ENCODE measurements at places on chromosomes 6 and 20.

DNA sequence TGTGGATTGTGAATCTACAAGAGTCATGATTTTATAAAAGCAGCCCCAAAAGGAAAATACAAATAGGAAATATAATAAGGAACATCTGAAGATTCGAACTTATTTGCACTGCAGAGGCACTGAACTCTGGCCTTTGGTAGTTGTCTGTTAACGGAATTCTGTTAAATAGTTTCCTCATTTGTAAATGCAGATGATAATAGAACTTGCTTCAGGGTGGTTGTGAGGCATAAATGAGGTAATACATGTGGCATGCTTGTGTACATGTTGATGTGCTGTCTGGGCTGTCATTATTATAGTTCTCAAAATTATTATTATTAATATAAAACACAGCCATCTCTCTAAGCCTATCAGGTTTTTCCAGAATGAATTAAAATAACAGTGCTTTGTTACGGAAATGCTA lies 302.0 kb downstream of the NRN1 start:
- no peak for DNase-seq

DNA sequence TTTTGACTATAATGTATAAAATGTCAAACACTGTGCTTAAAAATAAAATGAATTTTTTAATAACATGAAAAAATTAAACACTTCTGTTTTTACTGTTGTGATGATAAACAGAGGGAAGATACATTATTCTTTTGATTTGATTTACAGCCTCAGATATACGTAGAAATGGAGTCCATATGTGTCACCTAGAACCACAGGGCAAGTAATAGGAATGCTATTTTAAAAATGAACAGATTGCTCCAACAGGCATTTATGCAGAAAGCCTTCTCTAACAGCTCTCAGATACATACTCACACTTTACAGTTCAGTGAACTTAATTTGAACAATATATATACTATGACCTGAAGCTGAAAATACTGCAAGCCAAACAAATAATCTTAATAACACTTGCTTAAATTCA lies 1551.0 kb downstream of the GRIK2 start:
- no peak for DNase-seq

- DNase-seq: no peak
Measured at GRCh38 chr6:138432063-138432356, 28.0 kb downstream of the HEBP2 start.

- DNase-seq: no peak
Measured at GRCh38 chr6:110529907-110530306, 53.5 kb upstream of the SLC22A16 start.

DNA sequence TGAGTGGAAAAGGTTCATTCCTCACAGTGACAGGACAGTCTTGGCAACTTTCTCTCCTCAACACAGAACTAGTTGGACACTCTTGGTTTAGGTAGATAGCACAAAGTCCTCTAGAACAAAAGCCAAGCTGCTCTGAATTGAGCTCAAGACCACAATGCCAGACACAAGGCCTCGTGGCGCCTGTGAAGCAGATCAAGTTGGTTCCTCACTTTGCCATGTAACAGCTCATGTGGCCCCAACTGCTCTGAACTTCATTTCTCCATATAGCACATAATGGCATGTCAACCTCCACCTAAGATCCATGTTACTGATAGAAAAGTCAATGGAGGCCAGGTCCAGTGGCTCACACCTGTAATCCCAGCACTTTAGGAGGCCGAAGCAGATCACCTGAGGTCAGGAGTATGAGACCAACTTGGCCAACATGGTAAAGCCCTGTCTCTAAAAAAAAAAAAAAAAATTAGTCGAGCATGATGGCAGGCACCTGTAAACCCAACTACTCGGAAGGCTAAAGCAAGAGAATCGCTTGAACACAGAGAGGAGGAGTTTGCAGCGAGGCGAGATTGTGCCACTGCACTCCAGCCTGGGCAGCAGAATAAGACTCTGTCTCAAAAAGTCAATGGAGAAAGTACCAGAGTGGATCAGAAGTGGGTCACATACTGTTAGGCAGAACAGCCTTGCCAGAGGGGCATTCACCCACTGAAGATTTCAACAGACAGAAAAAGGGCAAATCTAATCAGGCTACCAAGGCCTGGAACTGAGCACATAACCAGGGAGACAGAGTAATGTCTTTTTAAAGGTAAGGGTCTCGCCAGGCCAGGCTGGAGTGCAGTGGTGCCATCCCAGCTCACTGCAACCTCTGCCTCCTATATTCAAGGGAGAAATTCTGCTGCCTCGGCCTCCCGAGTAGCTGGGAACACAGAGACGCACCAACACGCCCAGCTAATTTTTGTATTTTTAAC lies 21.2 kb downstream of the ROMO1 start:
- DNase-seq: no peak

- no peak for DNase-seq
Measured at GRCh38 chr20:51738877-51739447, 29.2 kb downstream of the ATP9A start.
